ENCODE measurements at places on chromosomes 2 and 18.
A peak's percentile ranks its signal among the peaks of the same experiment; 100 is the strongest.

GRCh38 chr2:102285368-102285767 lies 26.0 kb upstream of the IL1RL1 start:
- peaks cover 2% of the 10 kb centered on the region for H3K36me3 ChIP-seq
- DNase-seq: no peak
- no peaks in the 10 kb centered on the region for H3K27me3 ChIP-seq
- no peak overlapping the region for H3K4me3 ChIP-seq
- peaks cover 9% of the 10 kb centered on the region for H3K4me1 ChIP-seq
- H3K27ac ChIP-seq: no peak overlapping the region

DNA sequence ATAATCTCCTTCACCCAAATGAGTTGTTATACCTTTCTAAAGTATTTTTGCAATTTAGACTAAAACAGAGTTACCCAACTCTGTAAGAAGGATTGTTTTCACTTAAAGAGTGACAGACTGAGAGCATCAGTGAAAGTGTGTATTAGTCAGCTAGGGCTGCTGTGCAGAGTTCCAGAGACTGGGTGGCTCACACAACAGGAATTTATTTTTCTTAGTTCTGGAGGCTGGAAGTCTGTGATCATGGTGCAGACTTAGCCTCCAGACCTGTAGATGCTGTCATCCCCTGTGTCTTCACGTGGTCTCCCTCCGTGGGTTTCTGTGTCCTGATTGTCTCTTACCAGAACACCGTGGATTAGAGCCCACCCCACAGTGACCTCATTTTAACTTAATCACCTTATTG lies 40.0 kb downstream of the BCL2L11 start:
- no peak overlapping the region for H3K4me3 ChIP-seq
- DNase-seq: no peak
- peaks cover 2% of the 10 kb centered on the region for H3K27me3 ChIP-seq
- peaks cover 34% of the 10 kb centered on the region for H3K4me1 ChIP-seq
- H3K36me3 ChIP-seq: peaks cover 25% of the 10 kb centered on the region

DNA sequence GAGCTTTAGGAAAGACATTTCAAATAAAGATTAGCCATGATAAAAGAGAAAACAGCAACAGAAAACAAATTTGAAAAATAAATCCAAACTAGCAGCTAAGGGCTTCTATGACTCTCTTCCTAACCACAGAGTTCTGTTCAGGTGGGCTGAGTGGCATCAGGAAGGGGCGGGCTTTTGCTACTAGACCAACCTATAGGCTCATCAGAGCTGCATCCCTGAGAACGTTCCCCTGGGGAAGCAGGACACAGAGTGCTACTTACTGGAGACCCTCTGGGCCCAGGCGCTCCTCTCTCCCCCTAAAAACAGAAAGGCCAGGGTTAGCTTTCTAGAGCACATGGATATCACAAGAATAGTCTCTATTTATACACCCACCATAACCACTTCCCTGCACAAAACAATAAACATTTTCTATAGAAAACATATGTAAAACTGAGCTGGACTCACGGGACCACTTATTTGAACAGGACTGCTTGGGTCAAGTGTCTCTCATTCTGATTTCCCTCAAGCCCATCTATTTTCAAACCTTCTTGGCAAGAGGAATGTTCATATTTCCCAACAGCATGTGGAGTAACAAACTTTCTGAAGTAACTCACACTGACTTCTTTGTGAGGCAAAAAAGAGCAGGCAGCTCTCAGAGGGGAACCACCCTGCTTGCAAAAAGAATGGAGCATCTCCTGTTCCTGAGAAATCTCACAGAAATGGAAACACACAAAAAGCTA lies 78.9 kb upstream of the LMAN1 start:
- no peak overlapping the region for H3K4me3 ChIP-seq
- no peaks in the 10 kb centered on the region for H3K4me1 ChIP-seq
- H3K36me3 ChIP-seq: no peaks in the 10 kb centered on the region
- no peak for DNase-seq

DNA sequence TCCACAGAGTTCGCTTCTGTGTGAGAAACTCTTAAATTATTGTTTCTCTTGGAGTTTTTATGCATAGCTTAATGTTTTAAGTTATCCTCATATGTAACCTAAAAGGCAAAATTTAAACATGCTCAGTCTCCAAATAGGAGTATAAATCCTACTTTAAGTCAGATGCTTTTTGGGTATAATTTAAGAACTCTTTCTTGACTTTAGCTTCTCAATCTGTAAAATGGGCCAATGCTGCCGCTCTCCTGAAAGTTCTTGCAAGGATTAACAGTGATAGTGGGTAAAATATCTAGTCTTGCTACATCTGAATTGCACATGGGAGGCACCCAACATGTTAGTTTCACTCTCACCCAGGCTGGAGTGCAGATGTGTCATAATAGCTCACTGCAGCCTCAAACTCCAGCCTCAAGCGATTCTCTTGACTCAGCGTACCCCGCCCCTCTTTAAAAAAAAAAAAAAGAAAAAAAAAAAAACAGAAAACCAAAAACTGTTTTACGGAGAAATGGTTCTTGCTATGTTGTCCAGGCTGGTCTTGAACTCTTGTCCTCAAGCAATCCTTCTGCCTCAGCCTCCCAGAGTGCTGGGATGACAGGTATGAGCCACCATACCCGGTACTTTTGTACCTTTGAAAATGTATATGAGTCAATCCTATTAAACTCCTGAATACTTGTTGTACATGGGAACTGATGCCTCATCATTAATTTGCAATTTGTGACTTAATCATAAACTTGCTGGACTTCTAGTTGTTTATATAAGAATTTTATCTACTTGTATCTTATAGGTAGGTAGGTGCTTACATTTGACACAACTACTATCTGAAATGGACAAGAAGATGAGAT lies 1.8 kb downstream of the FBXO48 start:
- H3K36me3 ChIP-seq: peaks cover 10% of the 10 kb centered on the region
- DNase-seq: peak; percentile 63
- no peaks in the 10 kb centered on the region for H3K27me3 ChIP-seq
- peaks cover 48% of the 10 kb centered on the region for H3K4me1 ChIP-seq
- peak overlapping the region; percentile 94 for H3K27ac ChIP-seq

- H3K4me3 ChIP-seq: no peak overlapping the region
- no peak overlapping the region for H3K27ac ChIP-seq
- H3K36me3 ChIP-seq: no peaks in the 10 kb centered on the region
- H3K4me1 ChIP-seq: peaks cover 3% of the 10 kb centered on the region
Observed at GRCh38 chr18:12287684-12288402, 20.2 kb upstream of the TUBB6 start.

- H3K36me3 ChIP-seq: no peaks in the 10 kb centered on the region
- H3K27ac ChIP-seq: no peak overlapping the region
- no peaks in the 10 kb centered on the region for H3K4me1 ChIP-seq
Observed at GRCh38 chr2:21367421-21367820, 243.7 kb downstream of the TDRD15 start.

GRCh38 chr2:18993756-18994338 lies 364.6 kb downstream of the OSR1 start:
- H3K27ac ChIP-seq: no peak overlapping the region
- H3K27me3 ChIP-seq: no peaks in the 10 kb centered on the region
- DNase-seq: no peak
- H3K4me1 ChIP-seq: no peaks in the 10 kb centered on the region
- H3K36me3 ChIP-seq: no peaks in the 10 kb centered on the region

DNA sequence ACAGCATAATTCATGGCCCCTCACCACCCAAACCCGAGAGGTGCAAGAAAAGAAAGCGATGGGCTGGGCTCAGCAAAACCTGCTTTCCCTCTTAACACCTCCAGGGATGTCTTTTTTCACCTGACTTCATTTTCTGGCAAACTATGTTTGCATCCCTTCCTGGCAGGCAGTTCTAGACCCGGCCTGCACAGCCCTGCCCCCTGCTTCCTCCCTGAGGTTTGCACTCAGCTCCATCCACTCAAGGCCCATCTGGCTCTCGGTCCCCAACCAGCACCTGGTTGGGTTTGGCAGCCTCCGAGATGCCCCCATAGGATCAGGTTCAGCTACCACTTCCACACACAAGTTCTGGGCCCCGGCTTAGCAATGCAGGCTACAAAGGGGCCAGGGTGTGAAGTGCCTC lies 185.7 kb downstream of the SMAD7 start:
- H3K4me3 ChIP-seq: no peak overlapping the region
- no peak overlapping the region for H3K27ac ChIP-seq
- H3K27me3 ChIP-seq: no peaks in the 10 kb centered on the region
- no peak for DNase-seq

DNA sequence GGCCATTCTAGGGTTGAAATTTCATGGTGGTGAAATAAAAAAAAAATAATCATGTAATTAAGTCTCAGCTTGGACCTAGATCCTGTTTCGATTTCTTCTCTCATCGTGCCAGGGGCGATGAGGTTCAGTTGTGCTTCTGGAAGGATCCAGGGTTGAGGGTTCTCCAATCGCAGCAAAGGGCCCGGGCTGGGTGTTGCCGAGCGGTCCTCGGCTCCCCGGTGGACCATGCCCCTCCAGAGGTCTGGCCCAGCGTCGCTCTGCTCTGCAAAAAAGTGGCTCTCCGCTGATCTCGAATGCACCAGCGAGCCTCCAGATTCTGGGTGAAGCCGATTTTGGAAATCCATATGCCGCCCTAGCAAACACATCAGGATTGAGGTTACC lies 39.0 kb downstream of the EN1 start:
- no peak for DNase-seq
- H3K4me1 ChIP-seq: no peaks in the 10 kb centered on the region

DNA sequence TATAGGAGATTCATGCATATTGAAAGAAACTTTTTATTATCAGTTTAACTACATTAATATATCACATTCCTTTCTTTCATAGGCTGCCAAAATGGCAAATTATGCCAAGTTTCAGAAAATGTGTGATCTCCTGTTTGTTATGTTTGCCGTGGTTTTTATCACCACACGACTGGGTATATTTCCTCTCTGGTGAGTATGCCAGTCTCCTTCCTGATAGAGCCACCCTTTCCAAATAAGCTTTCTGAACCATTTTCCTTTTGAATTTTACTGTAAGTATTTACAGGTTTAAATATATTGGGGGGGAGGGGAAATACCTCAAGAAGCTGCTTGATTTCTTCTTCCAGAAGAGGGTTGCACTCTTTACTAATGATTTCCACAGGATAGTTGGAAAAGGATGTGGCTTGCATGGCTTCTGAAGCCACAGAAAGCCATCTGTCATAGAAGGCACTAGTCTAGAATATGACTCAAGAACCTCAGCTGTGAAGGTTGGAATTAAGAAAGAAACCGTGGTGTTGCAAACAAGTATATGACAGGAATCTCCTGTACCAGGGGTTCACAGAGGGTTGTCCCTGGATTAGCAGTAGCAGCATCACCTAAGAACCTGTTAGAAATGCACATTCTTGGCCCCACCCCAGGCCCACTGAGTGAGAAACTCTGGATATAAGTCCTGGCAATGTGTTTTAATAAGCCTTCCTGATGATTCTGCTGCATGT lies 84.5 kb upstream of the NOSTRIN start:
- no peaks in the 10 kb centered on the region for H3K27me3 ChIP-seq
- H3K4me1 ChIP-seq: peaks cover 19% of the 10 kb centered on the region
- no peak overlapping the region for H3K27ac ChIP-seq
- H3K4me3 ChIP-seq: no peak overlapping the region

DNA sequence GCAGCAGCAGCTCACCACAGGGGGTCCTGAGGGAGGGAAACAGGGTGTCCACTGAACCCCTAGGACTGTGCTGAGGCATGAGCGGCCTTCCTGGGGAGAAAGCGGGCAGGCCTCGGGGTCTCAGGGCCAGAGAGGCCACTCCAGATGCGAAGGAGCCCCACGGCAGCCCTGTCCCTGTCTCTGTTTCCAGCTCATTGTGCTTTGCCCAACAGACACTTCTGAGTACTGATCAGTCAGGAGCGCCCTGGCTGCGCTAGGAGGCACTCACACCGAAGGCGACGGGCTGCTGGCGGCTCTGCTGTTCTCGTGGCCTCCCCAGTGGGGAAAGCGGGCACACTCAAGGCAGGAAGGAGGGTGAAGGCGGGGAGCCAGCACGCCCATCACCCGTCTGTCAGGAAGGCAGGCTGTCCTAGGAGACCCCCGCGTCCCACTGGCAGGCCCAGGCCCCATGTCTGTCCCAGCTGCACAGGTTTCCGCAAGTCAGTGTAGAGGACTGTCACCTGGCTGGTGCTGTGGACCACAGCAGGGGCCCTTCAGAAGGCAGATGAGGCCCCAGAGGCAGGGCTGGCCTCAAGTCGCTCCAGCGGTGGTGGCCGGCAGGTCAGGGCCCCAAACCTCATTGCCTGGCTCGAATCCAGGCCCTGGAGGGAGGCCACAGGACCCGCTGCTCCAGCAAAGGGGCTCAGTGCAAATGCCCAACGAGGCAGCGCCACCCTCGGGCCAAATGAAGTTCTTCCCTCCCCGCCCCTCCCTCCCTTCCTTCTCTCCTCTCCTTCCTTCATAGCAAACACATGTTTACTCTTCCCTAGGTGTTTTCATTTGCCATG lies 6.8 kb downstream of the ESPNL start:
- DNase-seq: no peak
- H3K4me1 ChIP-seq: peaks cover 13% of the 10 kb centered on the region
- H3K36me3 ChIP-seq: no peaks in the 10 kb centered on the region
- H3K27me3 ChIP-seq: no peaks in the 10 kb centered on the region

DNA sequence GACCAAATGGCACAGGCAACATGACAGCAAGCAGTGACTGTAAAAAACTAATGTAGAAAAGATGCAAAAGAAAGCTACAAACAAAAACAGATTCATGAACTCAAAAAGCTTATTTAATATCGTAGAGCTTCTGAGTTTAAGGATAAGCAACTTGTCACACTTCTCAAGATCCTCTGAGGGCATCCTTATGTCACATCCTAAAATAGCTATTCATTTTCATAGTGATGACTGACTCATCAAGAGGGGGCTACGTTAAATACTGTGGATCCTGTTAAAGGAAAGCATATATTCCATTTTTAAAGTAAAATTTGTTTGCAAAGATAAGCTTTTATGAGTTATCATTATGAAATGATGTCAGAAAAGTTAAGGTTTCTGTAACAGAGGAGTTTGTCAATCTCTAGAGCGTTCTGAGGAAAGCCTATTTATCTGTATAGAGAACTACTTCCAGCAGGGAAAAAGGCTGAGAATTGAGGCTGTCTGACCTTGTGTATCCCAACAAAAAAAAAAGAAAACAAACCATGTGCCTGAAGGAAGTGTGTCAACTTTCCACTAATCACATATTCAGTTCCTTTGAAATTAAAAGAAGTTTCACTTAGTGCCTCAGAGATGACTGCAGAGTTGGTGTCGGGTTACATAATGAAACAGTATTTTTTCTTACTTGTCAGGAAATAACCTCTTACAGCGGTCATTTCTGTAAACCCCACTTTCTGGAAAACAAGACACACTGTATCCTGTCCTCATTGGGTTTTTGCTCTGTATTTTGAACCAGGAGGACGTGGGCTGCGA lies 115.5 kb downstream of the ESCO1 start:
- no peak for DNase-seq
- peak overlapping the region; percentile 13 for H3K27ac ChIP-seq
- H3K36me3 ChIP-seq: no peaks in the 10 kb centered on the region
- H3K4me3 ChIP-seq: no peak overlapping the region
- H3K4me1 ChIP-seq: no peaks in the 10 kb centered on the region

DNA sequence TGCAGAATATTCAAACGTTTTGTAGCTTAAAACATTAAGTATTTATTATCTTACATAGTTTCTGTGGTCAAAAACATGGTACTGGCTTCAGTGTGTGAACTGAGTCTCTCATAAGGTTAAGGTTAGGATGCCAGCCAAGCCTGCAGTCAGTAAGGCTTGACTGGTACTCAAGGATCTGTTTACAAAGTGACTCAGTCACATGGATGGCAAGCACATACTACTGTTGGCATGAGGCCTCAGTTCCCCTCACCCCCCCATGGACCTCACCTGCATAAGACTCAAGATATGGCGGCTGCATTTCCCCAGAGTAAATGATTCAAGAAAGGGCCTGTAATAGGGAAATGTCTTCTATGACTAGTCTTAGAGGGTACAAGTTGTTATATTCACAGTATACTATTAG lies 1167.5 kb downstream of the DPP10 start:
- DNase-seq: no peak
- H3K27me3 ChIP-seq: no peaks in the 10 kb centered on the region
- H3K36me3 ChIP-seq: no peaks in the 10 kb centered on the region

Data from activated CD4-positive, alpha-beta T cell treated with anti-CD3 and anti-CD28 coated beads, Interleukin-2, amount 10 ng/mL, durations not matched to agents 7 days and 5 days (primary cell).